Stimulated activated CD8-positive, alpha-beta memory T cell treated with anti-CD3 and anti-CD28 coated beads, Interleukin-2, amount 100 ng/mL, for 1 hour (primary cell): ENCODE measurements at places on chromosomes 13 and 19.

- DNase-seq, result no peak
Measured at GRCh38 chr13:75934889-75935288, 298.8 kb downstream of the LMO7 start.

- no peak for DNase-seq
Measured at GRCh38 chr19:6198896-6199239, 63.4 kb downstream of the ACSBG2 start.

DNA sequence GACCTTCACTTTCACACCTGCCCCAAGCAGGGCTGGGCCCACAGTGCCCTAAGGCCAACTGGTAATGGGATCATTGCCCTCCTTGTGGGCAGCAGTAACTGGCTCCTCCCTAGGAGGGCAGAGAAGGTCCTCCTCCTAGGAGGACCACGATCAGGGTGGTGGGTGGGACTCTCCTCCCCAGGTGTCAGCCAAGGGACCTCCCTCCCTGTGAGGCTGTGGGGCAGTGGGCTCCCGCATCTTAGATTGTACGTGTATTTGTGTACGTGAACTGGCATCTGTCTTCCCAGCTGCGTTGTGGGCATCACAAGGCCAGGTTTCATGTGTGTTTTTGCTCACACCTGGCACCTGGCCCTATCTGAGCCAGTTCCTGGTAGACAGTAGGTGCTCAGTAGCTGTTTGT lies 111.8 kb downstream of the SOX1 start:
- no peak for DNase-seq

DNA sequence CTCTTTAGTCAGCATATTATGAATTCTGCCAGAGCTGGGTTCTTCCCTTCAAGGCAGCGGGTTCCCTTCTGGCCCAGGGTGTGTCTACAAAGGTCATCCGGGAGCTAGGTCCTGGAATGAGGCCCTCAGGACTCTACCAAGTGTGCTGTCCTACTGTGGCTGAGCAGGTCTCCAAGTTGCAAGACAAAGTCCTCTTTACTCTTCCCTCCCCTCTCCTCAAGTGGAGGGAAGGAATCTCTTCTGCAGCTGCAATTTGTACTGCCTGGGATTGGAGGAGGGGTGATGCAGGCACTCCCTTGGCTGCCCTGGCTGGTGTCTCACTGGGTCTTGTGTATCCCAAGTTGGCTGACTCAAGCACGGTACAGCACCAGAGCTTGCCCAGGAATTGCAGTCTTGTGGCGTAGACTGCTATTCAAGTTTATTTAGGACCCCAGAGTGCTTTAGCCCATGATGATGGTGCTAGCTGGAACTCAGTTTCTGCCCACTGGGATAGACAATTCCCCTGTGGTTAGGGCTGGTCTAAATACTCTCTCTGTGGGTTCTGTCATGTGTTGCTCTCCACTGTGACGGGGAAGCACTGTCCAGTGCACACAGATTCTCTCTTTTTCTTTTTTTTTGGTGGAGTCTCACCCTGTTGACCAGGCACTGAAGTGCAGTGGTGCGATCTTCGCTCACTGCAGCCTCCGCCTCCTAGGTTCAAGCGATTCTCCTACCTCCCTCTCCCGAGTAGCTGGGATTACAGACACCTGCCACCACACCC lies 28.5 kb downstream of the RFC3 start:
- no peak for DNase-seq

- no peak for DNase-seq
Measured at GRCh38 chr13:91169321-91170050, 178.0 kb upstream of the MIR17HG start.
